ENCODE measurements at places on chromosomes 7 and 10.

- DNase-seq: no peak
These were observed 188.6 kb upstream of the LYZL2 start for GRCh38 chr10:30818010-30818660.

DNA sequence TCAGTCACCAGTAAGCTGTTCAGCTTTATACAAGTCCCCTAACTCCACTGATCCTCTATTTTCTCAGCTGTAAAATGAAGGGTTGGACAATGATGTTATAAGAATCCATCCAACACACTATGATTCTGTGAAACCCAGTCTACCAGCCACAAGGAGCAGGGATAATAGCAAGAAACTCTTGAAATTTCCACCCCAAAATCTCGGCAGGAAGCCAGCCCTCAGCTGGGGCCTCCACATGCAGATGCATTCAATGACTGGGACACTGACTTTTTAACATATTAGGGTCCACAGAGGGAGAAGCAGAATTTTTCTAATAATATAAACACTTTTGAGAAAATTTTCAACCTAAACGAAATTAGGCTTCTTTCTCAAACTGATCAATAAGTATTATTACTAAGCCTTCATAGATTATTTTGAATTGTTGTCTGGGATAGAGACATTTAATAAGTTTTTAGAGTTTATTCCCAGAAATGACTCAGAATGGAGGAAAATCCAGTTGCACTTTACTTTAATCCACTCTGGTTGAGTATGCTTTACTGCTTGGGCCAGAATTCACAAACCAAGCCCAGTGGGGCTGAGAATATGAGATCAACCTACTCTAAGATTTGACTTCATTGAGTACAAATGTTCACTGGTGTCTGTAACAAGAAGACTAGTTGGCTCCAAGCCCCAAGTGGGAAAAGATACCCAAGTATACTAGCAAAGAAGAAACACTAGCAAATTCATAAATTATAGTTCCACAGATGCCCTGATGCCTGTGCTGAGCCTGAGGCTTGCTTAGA, 168.6 kb downstream of the C7orf25 start:
- DNase-seq: no peak

- DNase-seq: peak; percentile 54
These were observed 32.0 kb upstream of the PLEKHA1 start for GRCh38 chr10:122342293-122343134.

DNA sequence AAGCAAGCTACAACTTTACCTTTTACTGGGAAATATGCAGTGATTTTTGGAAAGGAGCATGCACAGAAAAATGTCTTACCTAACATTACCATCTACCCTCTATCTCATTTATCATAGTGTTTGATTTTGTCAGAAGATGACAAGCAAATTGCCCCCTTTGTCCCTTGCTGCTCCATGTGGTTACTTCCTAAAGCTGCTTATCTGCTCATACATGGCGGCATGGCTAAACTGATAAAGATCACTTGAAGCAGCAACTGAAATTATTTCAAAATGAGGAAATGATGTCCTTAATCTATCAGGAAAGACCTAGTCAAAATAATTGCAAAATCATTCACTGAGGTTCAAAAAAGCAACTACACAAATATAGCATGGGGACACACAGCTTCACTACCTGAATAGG, 1198.5 kb upstream of the SORCS1 start:
- DNase-seq: no peak

DNA sequence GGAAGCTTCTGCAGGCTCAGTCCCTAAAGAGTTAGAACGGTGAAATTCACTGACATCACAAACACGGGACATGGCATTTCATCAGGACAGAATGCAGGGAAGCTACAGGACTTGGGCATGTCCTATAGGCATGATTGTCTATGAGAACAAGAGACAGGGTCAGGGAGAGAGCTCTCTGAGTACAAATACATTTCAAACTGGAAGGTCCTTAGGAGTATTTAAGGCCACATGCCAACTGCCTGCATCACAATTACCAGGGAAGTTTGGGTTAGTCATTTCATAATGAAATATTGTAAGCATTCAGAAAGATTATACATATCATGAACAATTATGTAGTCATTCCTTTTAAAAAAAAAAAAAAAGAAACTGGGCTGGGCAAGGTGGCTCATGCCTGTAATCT, 71.3 kb downstream of the CREB3L2 start:
- peak; percentile 93 for DNase-seq

DNA sequence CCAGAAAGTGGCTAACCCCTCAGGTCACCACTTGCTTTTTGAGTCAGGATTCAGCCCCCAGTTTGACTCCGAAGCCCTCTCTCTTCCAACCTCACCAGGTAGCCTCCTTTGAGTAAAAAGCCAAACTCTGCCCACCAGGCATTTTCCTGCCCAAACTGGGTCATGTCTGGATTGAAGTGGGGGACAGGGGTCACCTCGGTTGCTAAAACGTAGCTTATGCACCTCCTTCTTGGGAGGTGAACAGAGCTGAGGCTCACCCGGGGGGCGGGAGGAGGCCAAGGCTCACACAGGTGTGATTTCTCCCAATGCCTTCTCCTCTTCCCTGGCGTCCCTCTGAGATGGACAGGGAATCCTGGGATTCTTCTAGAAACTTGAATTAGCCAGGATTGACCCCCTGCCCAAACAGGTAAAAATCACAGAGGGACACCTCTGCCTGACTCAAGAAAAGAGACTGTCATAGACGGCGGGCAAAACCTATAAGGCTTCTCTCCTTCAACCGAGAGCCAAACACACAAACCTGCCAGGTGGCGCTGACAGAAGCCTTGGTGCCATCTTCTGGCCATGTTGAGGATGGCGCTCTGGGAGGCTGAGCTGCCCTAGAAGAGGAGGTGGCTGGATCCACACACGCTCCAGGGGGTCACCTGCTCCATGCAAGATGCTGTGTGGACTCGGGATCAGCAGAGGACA, 51.6 kb downstream of the PRLHR start:
- DNase-seq: peak; percentile 77

DNA sequence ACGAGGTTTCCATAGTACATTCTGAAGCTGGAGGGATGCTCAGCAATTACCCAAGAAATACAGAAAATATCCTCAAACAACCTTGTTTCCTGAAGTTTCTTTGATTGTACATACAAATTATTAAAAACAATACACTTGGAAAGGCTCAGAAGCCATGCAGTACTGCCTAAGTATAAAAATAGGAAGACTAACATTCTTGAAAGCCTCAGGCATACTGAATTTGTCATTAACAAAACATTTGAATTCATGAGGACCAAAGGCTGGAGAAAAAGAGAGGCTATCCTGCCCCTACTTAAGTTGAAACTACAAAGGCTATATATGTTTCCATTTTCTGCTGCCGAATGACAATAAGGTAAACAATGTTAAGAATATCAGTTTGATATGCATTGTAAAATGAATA, 54.3 kb upstream of the SGCE start:
- DNase-seq: no peak

DNA sequence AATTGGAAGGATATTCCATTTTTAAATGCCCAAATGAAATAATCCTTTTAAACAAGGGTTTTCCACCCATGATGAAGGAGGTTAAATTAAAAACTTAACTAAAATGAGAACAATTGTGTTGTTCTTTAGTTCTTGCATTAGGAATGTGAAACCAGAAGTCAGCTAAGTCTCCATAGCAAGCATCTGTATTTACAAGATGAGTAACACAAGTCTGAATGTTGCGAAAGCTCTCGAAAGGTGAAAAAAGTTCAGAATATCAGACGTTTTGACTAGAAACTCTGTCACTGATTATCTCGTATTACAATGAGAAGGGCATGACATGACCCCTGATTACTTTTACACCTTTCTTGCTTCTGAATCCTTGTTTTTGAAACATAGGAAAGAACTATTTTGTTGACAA, 149.6 kb downstream of the BICC1 start:
- DNase-seq: peak; percentile 90

DNA sequence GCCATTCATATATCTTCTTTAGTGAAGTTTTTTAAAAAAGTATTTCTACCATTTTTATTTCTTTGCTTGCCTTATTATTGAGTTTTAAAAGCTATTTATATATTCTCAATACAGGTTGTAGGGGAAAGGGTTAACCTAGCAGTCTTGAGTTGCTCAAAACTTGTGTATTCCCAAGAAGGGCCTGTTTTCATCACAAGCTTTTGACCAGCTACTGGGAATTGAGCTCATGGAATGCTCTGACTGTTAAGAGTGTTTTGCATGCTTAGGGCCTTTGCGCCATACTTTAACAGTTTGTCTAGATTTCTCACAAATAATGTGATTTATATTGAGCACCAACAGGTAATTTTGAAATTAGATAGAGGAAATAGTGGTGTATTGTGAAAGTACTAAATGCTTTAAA, 72.0 kb upstream of the CALCR start:
- no peak for DNase-seq
